ENCODE measurements at places on chromosomes 6 and 20.

- DNase-seq: no peak
Observed at GRCh38 chr6:40244699-40245098, 310.4 kb upstream of the MOCS1 start.

DNA sequence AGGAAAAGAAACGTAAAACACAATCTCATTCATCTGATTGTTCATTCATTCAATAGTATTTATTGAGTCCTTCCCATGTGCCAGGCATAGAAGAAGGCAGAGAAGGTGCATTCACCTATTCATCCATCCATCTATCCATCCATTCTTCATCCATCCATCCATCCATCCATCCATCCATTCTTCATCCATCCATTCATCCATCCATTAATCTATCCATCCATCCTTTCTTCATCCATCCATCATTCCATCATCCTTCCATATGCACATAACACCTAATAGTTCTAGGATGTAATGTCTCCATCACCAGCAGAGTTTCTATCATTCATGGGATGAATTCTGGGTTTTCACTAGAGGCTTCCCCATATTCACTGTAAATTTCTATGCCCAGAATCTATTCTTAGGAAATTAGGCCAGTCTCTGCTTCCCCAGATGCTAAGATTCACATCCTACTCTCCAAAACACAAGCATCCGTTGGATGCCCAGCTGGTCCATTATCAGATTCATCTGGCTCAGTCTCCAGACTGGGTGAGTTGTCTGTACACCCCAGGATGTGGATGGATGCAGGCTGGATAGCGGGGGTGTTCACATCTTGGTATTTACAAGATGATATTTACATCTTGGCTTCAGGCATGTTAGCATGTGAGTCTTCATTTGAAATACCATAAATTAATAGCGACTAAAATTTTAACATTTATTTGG is 517.7 kb upstream of the SULF2 start:
- DNase-seq: no peak

- DNase-seq: no peak
Observed at GRCh38 chr6:12403201-12403826, 113.2 kb downstream of the EDN1 start.

- no peak for DNase-seq
Observed at GRCh38 chr6:32763421-32763820, at the start of gene HLA-DQB2. HLA-DQB2 (minus strand) TSS chr6:32763532; CDS start chr6:32763470, 62 bp downstream.

- no peak for DNase-seq
Observed at GRCh38 chr6:108526739-108527174, 34.0 kb upstream of the FOXO3 start.

- DNase-seq: no peak
Observed at GRCh38 chr20:2299301-2299700, 3.5 kb downstream of the TGM3 start.

DNA sequence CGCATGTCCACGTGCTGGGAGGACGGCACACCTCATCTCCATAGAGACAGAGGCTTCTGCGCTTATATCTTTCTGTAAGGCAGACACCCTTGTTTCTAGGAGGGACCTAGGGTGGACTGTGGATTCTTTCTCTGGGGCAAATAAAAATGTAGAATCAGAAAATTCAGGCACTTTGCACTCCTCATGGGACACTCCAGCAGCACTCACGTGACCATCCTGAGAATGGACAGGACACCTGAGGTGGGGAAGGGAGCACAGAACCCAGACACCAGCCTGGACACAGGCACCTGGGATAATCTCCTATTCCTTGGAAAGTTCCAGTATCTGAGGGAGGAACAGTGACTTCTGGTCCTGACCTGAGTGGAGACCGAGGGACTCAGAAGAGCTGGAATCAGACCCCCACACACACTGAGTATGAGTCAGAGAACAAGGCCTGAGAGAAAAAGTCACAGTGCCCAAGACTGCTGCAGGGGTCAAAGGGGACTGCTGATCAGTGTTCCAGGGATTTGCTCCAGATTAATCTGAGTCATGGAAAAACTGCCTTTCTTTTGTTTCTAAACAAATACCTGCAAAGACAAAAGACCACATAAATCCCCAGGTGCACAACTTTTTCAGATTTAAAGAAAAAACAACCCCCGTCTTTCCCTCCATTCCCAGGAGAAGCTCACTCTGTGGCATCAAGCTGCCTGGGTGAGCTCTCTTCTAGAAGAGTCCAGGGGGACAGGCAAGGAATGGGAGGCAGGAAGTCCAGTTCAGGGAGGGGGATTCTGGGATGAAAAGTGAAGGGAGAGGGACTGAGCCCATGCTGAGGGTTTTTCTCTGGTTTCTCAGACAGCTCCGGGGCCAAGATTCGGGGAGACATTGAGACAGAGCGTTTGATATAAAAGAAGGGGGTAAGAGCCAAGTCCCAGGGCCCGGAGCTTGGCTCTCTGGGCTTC is 35.6 kb upstream of the MICB start:
- DNase-seq: no peak

DNA sequence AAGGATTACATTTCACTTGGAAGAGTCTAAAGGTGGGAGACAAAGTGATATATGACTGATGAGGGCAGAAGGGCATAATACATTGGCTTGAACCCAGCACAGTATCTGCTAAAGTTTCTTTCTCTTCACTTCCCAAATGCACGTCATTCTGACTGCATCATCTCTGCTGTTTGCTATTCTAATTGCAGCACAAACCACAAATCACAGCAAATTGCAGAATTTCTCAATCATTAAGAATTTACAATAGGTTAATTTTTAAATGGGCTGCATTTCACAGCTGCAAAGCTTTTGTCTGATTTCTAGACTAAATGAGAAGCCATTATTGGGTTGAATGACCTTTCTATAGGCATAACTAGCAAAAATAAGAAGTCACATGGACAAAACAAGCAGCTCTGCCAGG is 337.0 kb downstream of the RNGTT start:
- DNase-seq: no peak

GRCh38 chr6:64023693-64024092 is 388.1 kb downstream of the PHF3 start:
- no peak for DNase-seq

- DNase-seq: no peak
Observed at GRCh38 chr6:134680021-134680420, 269.9 kb downstream of the ALDH8A1 start.

GRCh38 chr6:144294016-144294415 is 8.9 kb downstream of the UTRN start:
- DNase-seq: no peak

- no peak for DNase-seq
Observed at GRCh38 chr6:107272246-107272645, 156.9 kb upstream of the BEND3 start.

GRCh38 chr20:44785768-44786167 is 24.6 kb downstream of the RIMS4 start:
- DNase-seq: no peak

DNA sequence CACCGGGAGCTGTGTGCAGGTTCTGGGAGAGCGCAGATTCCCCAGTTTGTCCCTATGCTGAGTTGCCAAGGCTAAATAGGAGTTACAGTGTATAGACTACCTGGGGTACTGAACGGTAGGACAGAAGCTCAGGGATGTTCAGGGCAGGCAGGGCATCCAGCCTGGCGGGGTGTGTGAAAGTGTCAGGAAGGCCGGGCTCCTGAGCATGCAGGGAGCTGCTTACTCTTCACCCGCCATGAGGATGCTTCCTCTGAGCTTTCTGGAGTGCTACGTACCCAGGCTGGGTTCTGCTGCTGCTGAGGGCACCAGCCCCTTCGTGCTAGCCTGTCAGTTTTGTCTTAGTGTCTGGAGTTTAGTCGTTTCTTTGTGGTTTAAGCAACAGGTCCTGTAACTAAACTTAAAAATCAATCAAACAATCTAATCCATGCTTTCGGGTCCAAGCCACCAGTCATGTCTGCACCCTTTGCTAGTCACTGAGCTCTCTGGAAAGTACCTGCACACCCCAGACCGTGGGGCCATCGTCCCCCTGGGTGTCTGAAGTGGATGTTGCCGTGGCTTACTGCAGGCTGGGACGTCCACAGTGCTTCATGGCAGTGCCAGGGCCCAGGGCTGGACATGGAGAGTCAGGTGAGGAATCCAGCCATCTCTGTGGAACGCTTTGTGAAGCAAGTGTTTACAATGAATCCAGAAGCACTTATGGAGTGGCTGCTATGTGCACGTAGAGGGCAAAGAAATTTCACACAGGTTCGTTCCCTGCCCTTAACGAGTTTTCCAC is 220.3 kb upstream of the SNX9 start:
- no peak for DNase-seq

GRCh38 chr6:130932438-130932837 is 105.2 kb downstream of the SMLR1 start:
- DNase-seq: no peak

DNA sequence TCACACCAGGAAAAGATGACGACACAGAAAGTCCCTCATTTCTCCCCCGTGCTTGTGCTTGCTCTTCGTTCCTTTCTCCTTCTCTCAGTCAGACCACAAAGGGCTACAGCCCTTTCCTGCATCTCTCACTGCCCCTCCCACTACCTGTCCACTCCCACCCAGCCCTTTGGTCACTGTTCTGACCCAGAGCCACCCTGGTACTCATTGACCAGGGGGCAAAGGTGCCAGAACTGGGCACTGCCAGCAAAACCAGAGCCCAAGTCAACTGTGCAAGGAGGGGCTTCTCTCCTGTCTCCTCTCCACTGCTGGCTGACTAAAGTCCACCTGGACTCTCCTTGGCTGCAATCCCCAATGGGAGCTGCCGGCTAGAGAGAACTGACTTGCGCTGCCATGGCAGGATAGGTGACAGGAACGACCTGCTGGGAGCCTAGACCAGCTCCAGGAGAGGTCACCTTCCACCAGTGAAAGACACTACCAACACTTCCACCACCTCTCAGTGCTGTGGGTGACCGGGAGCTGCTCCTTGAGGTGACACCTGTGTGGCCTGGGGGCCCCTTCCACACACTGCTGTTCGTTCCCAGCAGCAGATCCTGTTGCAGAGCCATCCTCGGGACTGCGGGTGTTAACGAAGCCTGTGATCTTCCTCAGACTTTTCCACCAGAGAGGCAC is 32.8 kb downstream of the KCNK17 start:
- no peak for DNase-seq

DNA sequence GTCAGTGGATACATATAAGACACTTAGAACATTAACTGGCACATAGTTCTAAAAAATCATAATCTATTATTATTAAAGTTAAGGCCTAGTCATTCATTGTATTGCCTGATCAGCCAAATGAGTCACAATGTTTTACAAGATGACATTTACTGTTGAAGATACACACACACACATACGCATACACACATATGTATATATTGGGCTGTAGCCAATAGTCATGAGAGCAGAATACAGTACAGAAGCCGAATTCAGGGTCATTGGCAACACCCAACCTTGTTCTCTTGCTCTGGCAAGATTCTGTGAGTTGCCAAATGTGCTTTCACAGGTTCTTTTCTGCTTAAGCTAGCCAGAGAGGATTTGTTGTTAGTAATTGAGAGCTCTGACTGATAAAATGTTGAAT is 922.8 kb upstream of the MAP3K7 start:
- DNase-seq: no peak

DNA sequence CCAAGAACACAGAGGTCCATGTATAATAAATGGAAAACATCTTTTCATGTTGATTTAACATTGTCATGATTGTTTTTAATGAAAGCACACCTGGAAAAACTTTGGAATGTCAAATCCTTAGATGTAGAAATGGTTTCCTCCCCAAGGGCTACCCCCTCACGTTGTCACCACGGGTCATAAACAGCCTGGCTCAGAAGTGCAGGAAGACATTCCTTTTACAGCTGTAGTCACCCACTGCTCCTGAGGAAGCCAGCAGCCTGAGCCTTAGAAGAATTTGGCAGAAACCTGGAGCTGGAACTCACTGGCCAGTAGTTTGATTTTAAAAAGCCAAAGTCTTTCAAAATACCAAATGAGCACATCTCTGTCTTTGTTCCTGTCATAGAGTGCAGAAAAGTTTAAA is 23.7 kb downstream of the ADGRF5 start:
- no peak for DNase-seq

- no peak for DNase-seq
Observed at GRCh38 chr6:74577619-74578018, 628.2 kb downstream of the COL12A1 start.

- DNase-seq: no peak
Observed at GRCh38 chr6:29506446-29507067, 18.8 kb upstream of the MAS1L start.

- no peak for DNase-seq
Observed at GRCh38 chr6:13911337-13911736, 13.4 kb upstream of the RNF182 start.

- no peak for DNase-seq
Observed at GRCh38 chr6:37589198-37589597, 89.5 kb upstream of the CCDC167 start.

DNA sequence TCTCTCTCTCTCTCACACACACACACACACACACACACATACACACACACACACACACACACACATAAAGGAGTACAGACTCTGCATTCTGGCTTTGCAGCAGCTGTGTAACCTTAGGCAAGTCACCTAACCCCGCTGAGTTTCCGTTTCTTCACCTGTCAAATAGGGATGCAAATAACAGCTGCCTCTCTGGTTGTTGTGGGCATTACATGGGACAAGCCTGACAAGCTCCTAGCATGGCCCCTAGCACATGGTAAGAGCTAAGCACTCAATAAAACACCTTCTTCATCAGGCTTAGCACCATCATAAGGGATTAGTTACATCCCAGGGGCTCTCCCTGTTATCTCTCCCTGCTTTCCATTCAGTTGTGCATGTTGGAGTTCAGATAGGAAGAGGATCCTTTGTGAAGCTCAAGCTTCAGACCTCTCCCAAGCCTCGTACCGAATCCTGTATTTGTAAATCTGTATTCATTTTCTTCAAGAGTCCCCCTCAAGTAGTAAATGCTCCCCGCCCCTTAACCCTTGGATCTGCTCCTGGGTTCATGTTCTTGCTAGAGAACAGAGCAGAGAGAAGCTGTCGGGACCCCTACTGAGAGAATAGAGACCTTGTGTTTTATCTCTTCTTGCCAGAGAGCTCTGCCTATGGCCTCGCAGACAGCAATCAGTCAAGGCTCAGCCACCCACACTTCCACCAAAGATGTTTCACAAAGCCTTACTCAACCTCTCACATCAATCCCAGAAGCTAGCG is 2.2 kb downstream of the SLC13A3 start:
- no peak for DNase-seq

GRCh38 chr20:45407067-45407745 is 883 bp upstream of the DBNDD2 start:
- DNase-seq: no peak

- no peak for DNase-seq
Observed at GRCh38 chr6:14381829-14382677, 264.5 kb downstream of the CD83 start.

DNA sequence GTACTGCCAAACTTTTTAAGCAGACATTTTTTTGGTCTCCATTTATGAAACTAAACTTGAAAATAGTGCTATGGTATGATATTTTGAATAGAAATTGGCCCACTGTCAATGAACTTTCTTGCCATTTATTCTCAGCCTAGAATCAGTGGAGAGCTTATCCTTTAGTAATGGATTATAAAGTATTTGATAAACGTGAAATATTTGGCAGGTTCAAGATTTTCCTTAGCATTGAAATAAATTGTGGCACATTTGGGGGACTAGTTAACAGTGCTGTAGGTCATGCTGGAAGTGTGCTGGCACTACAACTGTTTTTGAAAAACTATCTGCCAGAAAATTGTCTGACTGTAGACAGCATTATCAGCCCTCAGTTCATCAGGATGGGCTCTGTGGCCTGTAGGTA is 2.1 kb downstream of the PRSS35 start:
- no peak for DNase-seq

Data from stimulated activated CD4-positive, alpha-beta T cell treated with anti-CD3 and anti-CD28 coated beads, Interleukin-4, amount 100 ng/mL, for 48 hours (primary cell).